ENCODE measurements at places on chromosomes 6 and 20.

- DNase-seq: no peak
Observed at GRCh38 chr20:50308166-50308512, 117.5 kb downstream of the CEBPB start.

- no peak for DNase-seq
Observed at GRCh38 chr6:167651318-167652041, 175.2 kb upstream of the AFDN start.

DNA sequence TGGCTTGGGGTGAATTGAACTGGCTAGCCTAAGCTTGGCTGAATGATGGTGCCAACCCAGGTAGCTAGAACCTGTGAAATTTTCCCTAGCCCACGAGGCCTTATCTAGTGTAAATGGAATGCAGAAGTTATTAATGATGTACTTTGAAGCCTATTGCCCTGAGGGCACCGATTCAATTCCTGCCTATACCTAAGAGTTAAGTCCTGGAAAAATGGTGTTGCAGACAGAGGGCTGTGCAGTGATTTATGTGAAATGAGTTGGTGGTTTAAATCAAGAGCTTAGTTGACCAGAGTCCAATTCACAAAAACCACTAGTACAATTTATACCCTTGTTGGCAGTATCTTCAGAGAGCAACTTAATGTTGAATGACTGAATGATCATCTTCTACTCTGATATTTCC, 373.8 kb upstream of the JAG1 start:
- no peak for DNase-seq

- no peak for DNase-seq
Observed at GRCh38 chr20:46252352-46253091, 55.8 kb downstream of the CDH22 start.

All from aorta (tissue), 5 donors.